Sigmoid colon (tissue), 7 donors: ENCODE measurements at places on chromosomes 3 and 15. TPM values are rescaled to one million over a fixed set of nuclear protein-coding genes. Genes with fewer than 3 reads are reported as not detected.

The CHDH gene
- polyA plus RNA-seq: 9.5 TPM

The IQCF5 gene
- not detected for polyA plus RNA-seq

The ISY1 gene
- 28.2 TPM for polyA plus RNA-seq

The CFAP100 gene
- polyA plus RNA-seq: not detected

The TMEM207 gene
- not detected for polyA plus RNA-seq

The CYP8B1 gene
- not detected for polyA plus RNA-seq

The PLA2G4E gene
- polyA plus RNA-seq: not detected

The KBTBD12 gene
- 1.8 TPM for polyA plus RNA-seq

The MYO9A gene
- 7.1 TPM for polyA plus RNA-seq

The ZCWPW2 gene
- 0.25 TPM for polyA plus RNA-seq

The INSYN1 gene
- polyA plus RNA-seq: 0.60 TPM

The ARRDC4 gene
- polyA plus RNA-seq: 26.4 TPM

The ZDHHC19 gene
- polyA plus RNA-seq: 0.38 TPM

The SNX22 gene
- polyA plus RNA-seq: 0.23 TPM

The ZBBX gene
- polyA plus RNA-seq: not detected

The RAD18 gene
- 3.5 TPM for polyA plus RNA-seq

The PROS1 gene
- 25.2 TPM for polyA plus RNA-seq

The SATB1 gene
- polyA plus RNA-seq: 5.5 TPM

The TRAIP gene
- polyA plus RNA-seq: 1.2 TPM

The RBP2 gene
- 0.87 TPM for polyA plus RNA-seq

The FAM3D gene
- 356 TPM for polyA plus RNA-seq
